CD4-positive, alpha-beta memory T cell (primary cell): ENCODE measurements at places on chromosomes 1 and 21.

DNA sequence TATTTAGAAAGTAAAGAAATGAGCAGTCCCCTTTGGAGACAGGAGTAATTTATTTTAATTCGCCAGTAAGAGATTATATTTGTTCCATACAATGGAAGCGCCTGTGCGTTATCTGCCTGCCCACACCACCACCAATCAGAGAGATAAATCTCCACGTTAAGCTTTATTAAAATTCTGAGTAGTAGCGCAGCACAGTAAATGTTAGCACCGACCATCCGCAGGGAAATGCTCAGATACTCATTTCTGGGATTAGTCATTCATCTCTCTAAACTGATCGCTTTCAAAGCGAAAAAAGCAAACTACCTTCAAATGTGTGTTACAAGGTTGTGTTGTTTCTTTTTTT, 1.2 kb downstream of the ETS2 start:
- DNase-seq = no peak

- DNase-seq = peak; percentile 66
Observed at GRCh38 chr1:19468397-19468956, 16.9 kb downstream of the CAPZB start.

DNA sequence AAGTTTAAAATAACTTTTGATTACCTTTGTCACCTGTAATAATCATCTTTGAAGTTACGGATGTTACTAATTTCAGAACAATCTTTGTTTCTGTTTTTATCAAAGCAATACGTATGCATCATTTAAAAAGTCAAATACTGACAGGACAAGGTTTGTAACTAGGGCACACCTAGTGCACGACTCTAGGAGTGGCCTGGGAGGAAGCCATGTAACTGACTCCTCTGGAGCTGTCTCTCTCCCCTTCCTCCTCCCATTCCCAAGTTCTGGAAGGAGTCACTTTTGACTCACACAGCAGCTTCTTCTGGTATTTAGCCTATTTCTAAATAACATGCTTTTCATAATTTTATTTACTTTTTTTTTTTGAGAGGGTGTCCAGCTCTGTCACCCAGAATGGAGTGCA, 11.8 kb upstream of the RAP1GAP start:
- DNase-seq = no peak

DNA sequence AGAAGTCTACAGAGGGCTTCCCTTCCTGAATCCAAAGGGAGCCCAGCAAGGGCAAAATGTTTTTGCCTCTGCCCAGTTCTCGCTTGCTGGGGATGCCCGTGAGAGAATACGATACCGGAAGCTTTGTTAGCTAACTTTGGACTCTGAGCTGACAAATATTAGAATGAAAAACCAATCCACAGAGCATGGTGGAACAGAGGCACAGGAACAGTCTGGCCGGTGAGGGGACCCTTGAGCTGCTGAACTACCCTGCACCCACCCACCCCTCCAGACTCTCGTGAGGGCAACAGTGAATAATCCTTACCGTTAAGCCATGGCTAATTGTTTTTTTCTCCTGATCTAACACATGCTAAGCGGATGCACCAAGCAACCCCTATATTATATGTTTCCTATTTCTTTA, 76.3 kb upstream of the AKT3 start:
- no peak for DNase-seq
